Omental fat pad (tissue), 4 donors: ENCODE measurements at places on chromosomes 11 and 22.

DNA sequence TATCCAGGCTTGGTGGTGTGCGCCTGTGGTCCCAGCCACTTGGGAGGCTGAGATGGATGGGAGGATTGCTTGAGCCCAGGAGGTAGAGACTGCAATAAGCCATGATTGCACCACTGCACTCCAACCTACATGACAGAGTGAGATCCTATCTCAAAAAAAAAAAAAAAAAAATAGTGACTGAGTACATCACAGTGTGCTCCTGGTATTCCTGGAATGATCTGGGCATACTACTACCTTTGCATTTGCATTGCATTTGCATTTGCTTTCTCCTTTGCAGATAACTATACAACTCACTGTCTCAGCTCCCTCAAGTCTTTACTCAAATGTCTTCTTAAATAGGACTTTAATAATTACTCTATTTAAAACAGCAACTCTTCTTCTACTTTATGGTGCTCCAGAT is 51.8 kb downstream of the DLG2 start:
- DNase-seq = no peak

DNA sequence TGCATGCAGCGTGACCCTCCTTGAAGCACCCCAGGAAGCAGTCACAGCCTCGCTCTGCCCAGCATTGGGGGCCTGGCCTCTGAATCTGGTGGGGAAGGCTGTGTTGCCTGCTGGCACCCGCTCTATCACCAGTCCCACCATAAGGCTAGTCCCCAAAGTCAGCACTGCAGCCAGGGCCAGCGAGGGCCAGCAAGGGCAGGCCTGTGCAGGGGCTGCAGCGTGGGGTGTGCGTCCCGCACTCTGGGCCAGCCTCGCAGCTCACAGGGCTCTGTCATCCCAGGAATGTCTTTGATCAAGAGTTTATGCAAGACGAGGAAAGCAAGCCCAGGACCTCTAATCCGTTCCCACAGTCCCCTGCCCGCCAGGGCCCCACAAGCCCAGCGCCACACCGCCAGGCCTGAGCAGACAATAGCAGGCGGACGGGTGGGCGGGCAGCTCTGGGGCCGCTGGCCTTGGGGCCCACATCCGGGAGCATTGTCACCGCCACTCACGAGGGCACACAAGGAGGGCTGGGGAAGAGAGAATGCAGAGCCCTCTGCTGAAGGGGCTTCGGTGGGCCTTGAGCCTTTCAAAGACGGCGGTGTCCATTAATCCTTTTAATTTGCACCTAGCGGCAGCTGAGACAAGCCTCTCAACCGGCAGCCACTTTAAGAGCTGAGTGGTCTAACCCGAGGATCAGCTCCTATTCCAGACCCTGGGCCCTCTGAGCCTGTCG is 17.1 kb downstream of the LTO1 start:
- no peak for DNase-seq

- no peak for DNase-seq
Measured at GRCh38 chr11:68430801-68431200, 29.8 kb upstream of the PPP6R3 start.

GRCh38 chr11:103202048-103202651 is 92.9 kb downstream of the DYNC2H1 start:
- DNase-seq = no peak

DNA sequence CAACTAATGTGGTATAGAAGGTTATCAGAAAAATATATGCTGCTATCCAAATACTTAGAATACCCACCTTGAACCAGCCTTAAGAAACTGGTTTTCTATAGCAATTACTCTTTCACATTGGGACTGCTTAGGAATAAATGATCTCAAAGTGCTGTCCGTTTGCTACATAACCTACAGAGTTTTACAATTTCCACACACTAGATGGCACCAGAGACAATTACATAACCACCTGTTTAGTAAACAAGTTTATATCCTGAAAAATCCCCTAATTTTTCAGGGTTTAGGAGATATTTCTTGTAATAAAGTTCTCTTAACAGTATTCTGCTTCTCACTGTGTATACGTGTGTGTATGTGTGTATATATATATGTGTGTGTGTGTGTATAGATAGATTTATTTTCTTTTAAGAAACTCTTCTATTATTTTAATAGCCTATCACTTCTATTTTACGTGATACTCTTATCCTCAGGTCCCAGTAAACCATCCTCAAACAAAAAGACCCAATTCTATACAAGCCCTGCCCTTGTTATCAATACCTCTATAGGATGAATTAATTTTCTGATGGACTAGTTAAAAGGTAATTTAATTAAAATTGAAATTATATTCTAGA is 6.7 kb upstream of the OR5I1 start:
- DNase-seq = no peak

GRCh38 chr11:131038597-131038996 is 122.3 kb upstream of the SNX19 start:
- DNase-seq = no peak

GRCh38 chr11:79535606-79536005 is 94.8 kb upstream of the TENM4 start:
- DNase-seq = no peak

GRCh38 chr11:80441821-80442220 is 1001.0 kb upstream of the TENM4 start:
- DNase-seq = no peak

GRCh38 chr11:1964348-1964747 is 17.2 kb downstream of the MRPL23 start:
- no peak for DNase-seq

GRCh38 chr22:41237707-41238569 is 2.8 kb downstream of the CHADL start:
- no peak for DNase-seq

GRCh38 chr11:60336767-60337391 is 9.8 kb downstream of the MS4A6E start:
- DNase-seq = no peak

DNA sequence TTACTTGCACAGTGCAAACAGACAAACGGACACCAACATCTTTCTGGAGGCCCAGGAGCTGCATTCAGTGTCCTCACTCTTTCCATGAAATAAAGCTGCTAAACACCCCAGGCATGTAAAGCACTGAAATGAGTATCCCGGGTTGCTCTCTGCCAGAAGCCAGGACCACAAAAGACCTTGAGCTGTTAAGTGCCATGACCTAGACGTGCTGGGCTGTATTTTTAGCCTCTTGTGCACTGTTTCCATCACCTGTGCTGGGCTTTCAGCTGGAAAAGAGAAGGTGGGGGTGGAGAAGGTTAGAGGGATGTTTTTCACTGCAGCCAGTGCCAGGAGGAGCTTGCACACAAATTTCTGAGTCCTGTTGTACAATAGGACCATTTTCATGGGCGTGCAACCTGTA is 3.4 kb upstream of the KREMEN1 start:
- no peak for DNase-seq

DNA sequence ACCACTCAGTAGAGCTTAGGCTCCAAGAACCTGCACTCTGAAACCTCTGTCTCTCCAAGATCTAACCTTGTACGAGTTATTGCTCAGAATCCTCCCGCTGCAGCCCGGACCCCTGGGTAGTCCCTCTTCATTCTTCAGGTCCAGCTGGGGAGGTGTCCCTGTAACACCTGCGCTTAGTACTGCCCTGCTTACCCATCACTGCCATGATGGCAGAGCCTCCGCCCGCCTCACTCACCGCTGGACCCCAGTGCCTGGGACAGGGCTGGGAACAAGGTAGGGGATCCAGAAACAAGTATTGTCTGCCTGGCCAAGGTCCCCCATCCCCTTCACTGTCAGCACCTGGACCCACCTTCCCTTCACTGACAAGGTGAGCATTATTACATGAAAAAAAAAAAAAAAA is 50.3 kb downstream of the THAP12 start:
- DNase-seq = no peak

GRCh38 chr22:19691721-19692341 is 22.5 kb upstream of the SEPTIN5 start:
- DNase-seq = peak; percentile 13
